Cerebellar nuclear complex (tissue), 1 donor: ENCODE measurements at places on chromosomes 11 and 22.

- no peak for DNase-seq
Measured at GRCh38 chr22:18050065-18050464, 25.7 kb upstream of the MICAL3 start.

- no peak for DNase-seq
Measured at GRCh38 chr11:12291766-12292165, 85.6 kb upstream of the PARVA start.

DNA sequence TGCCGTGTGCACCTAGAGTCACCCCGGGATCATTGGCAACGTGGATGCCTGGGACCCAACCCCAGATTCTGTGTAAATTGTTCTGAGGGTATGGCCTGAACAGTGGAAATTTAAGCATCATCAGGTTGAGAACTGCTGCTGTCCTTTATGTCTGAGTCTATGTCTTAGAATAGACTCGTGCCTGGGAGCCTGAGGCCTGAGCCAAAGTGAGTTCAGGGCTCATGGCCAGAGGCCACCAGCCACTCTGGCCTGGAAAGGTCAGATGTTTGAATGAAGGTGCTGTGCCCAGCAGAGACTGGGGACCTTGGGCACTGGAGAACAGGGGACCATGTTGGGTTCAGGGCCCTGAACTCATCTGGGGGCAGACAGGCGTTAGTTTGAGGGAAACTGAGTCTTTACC lies 91.1 kb downstream of the MYO18B start:
- DNase-seq, result no peak

GRCh38 chr11:23099256-23099655 lies 239.0 kb upstream of the CCDC179 start:
- DNase-seq, result no peak

GRCh38 chr11:119666463-119667131 lies 62.4 kb downstream of the NECTIN1 start:
- no peak for DNase-seq

DNA sequence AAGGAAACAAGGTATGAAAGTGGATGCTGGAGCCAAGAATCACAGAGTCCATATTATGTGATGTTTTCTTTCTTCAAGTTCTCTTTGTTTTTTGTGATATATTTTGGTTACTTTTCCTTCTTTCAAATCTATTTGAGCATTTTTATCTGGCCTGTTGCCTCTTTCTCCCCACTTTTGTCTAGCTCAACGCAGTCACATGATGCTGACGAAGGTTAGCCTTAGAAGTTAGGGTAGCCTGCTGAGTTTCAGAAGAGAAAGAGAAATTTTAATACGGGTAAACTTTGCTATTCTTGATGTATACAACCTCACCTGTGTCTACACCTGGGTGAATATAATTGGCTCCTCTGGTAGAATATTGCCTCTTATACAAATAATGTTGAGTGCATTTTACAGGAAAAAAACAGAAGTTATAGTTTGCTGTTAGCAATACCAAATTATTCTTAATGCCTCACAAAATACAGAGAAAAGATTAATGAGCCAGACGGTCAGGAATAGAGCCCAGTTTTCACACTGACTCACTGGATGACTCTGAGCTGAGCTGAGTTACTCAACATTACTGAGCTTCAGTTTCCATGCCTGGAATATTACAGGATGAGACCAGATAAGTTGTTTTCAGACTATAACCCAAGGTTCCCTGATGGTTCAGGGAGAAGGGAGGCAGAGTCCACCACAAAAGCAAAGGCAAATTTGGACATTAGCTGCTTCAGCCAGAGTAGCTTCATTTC lies 161.6 kb upstream of the BDNF start:
- DNase-seq, result no peak
